T-helper 9 cell (primary cell): ENCODE measurements at places on chromosomes 2 and 18.
A peak's percentile ranks its signal among the peaks of the same experiment; 100 is the strongest.

DNA sequence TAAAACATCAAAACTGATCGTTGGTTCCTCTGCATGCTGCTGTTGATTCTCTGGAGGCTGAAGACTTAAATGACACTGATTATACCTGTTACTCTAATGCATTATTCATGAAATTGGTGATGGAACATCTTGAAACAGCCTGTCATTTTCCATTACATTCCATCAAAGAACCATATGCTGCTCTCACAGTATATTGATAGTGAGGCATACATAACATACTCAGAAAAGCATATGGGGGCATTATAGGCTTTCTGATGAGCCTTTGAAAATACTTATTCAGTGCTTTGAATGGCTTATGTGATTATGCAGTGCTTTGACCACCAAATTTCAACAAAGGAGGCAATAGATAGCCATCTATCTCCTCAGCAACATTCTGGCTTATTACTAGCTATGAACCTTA lies 392.1 kb downstream of the CDH19 start:
- DNase-seq = no peak

- no peak for DNase-seq
These were observed 80.4 kb downstream of the LCLAT1 start for GRCh38 chr2:30527411-30527810.

GRCh38 chr2:181183878-181184542 lies 203.6 kb downstream of the UBE2E3 start:
- no peak for DNase-seq

- no peak for DNase-seq
These were observed 54.7 kb downstream of the BIN1 start for GRCh38 chr2:127052057-127052770.

DNA sequence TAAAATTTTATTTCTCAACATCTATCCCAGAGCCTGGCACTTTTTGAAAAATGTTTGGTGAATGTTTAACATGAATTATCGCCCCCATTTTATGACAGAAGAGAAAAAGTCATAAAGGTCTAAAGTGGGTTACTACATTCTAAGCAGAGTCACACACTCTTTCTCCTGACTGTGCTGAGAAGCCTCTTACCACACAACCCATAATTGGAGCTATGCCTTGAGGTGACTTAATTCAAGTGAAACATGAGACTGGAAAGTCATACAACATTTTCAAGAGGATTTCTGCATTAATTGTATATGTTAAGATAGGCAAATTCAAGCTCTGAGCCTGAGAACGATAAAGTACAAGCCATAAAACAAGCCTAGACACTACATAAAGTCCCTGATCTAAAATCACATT lies 3.1 kb upstream of the DSEL start:
- DNase-seq = no peak

- DNase-seq = no peak
These were observed 244.1 kb upstream of the TNP1 start for GRCh38 chr2:217103752-217104545.

GRCh38 chr2:55076721-55077120 lies 26.5 kb upstream of the RTN4 start:
- no peak for DNase-seq

- DNase-seq = no peak
These were observed 116.6 kb upstream of the PELI1 start for GRCh38 chr2:64260817-64261216.

- DNase-seq = no peak
These were observed 713.8 kb downstream of the NRXN1 start for GRCh38 chr2:50318147-50318546.

GRCh38 chr2:171574149-171574795 lies 52.0 kb downstream of the CYBRD1 start:
- DNase-seq = peak; percentile 76

DNA sequence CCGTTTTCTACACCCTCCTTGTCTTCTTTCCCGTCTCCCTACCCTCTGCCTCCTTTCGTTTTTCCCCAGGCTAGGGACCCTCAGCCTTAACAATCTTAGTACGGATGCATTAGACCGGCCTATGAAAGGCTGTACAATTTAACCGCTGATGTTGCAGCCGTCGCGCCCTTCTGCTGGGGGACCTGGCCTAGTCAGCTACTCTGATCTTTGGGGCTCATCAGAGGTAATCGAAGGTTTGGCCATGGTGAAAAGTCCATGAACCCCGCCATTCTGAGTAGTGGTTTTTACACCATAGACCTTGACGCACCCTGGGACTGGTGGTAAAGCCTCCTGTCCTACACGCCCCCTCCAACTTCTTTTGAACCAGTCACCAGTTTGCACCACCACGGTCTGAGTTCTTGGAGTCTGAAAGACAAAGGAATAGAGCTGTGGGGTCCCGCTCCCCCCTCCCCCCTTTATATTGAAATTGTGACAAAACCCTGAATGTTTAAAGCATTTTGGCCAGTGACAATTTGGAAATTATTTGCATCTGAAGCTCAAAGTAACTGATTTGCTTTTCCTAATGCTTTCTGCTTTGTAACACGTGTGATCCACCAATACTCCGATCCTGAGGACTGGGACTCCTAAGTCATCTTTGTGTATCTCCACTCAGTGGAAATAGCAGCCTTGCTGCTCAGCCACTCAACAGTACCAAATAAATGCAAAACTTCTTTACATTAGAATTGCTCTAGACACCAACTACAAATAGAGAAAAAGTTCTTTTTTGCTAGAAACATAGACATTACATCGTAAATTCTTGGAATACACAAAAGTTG lies 642 bp upstream of the SRSF7 start:
- no peak for DNase-seq

DNA sequence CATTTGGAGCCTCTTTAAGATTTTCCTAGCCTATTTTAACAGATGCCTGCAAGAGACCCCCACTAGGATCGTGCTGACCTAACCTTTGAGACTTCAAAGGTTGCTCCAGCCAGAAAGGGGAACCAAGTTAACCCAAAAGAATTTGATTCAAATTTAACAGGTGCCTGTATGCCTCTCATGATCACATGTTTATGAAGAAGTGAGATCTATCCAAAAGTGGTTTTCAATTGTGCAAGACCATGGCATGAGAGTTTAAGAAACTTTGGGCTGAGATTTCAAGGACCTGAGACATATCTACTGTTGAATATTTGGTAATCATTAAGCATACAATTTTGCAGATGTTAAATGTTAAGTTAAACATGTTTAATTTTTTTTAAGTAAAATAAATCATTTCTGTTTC lies 1.3 kb upstream of the RSAD2 start:
- DNase-seq = no peak

DNA sequence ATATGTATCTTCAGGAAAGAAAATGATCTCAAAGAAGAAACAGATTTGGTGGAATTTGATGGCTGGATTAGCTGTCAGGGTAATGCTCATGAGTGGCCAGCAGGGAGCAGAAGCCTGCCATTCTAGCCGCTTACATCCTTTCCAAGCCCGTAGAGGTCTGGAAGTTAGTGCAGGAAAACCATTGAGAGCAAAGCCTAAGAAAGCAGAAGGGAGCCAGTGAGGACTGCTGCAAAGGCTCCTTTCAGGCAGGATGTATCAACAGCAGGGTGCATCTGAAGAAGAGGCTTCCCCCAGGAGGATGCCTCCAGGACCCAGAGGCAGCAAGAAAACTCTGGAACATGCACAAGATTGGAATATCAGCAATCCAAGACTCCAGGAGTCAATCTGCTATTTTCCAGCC lies 22.9 kb upstream of the LBH start:
- DNase-seq = peak; percentile 23

DNA sequence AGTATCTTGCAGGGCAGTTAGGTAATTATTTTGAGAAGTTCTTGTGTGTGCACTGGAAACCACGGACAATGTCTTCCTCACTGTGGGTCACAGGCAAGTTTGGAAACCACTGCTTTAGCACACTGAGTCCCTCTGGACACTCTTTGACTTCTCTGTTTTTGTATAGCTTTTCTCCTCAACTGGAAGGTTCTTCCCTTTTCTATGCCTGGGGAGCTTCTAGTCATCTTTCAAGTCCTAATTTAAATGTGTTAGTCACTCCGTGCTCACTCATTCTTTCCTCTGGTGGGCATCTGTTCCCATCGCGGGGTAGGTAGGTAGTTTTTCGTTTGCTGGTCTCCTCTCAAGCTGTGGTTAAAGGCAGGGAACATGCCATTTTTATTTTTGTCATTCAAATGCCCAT lies 32.1 kb downstream of the E2F6 start:
- DNase-seq = no peak

- no peak for DNase-seq
These were observed 50.2 kb upstream of the ANKRD44 start for GRCh38 chr2:197360744-197361156.

DNA sequence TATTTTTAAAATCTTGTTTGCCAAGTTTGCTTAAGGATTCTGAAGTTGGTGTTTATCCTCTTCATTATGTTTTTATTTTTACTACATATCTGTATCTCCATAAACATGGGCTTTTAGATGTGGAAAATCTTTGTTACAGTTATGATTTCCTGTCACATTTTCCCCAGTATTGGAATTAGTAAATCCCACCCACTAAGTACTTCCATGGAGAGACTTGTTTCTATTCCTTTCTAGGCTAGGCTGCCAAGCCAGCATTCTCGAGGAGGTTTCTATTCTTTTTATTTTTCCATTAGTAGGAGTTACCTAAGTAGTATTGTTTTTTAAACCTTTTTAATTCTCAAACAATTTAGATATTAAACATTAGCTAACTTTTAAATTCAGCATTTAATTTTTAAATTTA lies 22.1 kb downstream of the PKP4 start:
- no peak for DNase-seq

DNA sequence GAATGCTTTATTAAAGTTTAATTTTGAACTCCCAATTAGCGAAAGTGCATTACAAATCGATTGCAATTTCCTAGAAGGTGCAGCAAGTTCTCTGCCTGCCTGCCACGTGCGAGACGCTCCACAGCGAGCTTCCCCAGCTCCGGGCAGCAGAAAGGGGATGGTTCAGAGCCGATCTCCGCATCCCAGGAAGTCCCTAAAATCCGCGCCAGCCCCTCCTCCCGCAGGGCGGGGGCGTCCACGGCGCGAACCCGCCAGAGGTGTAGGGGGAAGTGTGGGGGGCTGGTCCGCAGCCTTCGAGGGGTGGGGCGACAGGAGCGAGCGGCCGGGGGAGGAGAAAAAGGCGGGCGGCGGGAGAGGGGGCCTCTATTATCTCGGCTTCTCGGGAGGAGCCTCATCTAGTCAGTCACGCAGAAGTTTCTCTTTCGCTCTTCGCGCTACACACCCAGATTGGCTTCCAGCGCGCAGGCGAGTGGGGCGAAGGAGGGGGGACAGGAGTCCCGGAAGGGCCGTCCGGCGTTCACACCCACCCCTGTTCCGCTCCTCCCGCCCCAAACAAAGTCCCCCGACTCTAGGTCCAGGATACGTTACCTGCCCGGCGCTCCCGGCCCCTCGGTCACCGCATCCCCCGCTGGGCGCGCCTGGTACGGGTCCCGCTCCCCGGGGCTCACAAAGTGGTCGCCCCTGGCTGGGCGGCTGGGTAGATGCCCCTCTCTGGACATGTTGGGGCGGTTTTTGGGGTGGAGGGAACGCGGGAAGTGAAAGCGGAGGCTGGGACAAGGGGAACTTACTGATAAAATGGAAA lies 9.1 kb upstream of the NR4A2 start:
- peak; percentile 81 for DNase-seq

- DNase-seq = peak; percentile 76
These were observed 25.4 kb upstream of the SLC66A3 start for GRCh38 chr2:11129598-11130449.

DNA sequence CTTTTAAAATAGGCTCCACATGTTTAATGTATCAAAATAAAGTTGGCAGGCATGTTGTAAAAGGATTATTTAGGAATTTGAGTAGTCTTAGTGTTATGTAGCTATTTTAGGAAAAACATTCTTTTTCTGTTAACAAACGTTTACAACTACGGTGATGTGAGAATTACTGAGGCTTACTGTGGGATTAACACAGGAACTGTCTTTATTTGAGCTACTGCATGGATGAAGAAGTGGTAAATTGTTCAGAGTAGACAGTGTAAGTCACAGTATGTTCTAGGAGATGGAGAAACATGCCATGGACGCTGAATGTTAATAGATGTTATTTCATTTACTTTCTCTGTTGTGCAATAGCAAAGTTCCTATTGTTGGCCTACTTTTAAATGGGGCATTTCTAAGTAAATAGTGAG lies 1.6 kb downstream of the PPM1B start:
- DNase-seq = no peak

DNA sequence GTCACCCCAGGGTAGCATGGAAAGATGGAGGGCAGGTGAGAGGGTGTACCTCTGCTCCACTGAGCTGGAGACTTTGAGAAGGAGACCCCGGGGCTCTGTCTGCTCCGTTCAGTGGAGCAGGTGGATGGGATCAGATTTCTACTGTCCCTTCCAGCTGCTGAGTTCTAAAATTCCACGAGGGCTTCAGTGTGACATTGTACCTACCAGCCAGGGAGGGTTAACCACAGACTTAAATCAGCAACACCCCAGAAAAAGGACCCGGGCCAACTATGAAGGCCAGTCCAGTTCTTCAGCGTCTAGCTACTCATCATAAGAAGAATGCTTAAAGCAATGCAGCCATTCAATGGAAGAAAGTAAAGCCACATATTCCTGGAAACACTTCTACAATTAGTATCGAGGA lies 23.8 kb downstream of the STAT1 start:
- no peak for DNase-seq

DNA sequence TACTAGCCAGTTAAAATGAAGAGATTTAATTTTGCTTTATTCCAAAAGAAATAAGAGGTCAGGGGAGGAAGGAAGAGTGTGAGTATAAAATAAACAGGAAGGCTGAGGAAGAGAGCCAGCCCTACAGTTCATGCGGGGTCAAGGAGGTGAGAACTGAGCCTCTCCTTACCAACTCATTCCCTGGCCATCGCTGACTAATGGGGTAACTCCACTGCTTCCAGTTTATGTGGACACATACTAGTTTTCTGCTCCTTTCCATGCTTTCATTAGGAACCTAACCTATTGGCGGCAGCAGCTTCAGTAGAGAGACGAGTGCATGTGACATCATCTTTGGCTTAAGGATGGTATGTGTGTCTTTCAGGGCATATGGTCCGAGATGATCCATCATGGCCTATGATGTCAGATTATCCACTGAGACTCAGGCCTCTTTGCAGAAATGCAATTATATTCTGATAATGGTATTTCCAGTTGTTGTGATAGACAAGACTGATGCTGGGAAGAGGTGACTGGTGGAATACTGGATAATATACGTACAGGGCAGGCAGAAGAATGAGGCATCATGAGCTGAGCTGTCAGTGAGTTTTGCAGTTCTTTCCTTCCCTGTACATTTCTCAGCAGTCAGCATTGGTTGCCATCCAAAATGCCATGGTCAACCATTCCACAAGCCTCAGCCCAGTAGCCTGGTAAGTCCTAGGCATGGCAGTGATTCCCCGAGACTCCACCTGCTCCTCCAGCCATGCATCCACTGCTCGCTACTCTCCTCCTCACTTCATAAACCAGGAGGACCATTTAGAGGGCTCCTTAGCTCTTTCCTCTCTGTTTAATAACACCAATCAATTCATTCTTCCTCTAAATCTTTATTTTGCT lies 184.6 kb upstream of the OSR1 start:
- DNase-seq = no peak

DNA sequence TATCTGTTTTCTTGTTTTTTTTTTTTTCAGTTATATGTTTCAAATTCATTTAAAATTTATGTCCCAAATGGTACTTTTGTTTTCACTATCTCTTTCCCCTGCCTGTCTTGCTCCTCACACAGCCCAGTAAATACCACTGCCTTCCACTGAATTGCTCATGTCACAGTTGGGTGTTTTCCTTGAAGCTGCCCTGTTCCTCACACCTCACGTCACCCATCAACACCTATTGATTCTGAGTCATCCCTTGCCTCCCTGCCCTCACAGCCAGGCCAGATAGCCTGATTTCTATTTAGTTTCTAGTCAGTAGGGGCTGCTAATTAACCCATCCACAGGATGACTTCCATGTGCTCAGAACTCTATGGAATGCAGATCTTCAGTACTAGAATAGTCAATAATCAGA lies 25.3 kb downstream of the FSHR start:
- no peak for DNase-seq

GRCh38 chr2:216305574-216305973 lies 66.7 kb downstream of the MARCHF4 start:
- no peak for DNase-seq
